ENCODE measurements at places on chromosomes 16 and 17.

DNA sequence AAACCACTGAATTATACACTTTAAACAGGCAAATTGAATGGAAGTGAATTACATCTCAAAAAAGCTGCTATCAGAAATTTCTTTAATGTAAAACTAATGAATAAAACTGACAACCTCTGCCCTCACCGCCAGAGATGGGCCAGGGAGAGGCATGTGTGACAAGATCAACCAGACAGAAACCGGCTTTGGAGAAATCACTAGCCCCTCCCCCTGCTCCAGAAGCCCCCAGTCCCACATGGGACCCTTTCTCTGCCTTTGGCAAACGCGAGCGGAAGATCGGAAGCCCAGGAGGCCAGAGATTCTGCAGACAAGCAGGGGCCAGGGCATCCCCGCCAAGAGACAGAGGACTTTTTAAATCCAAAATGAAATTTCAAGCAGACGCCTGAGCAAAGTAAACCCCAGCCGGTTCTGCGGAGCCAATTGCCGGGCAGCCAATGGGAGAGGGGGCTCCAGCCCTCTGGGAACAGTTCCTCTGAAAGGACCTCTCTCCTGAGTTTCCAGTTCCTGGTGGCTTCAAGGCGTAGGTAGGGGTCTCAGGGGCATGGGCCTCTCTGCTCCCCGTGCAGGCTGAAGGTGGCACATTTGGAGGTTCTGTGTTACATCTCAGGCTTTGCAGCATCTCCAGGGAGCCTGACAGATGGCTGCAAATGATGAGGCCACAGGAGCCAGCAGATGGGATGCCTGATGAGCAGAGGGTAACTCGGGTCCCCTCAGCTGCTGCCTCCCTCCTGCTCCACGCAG is 118.1 kb downstream of the GSG1L start:
- no peak for DNase-seq

- DNase-seq: no peak
These were observed at the start of gene TPPP3 for GRCh38 chr16:67393111-67393787. TSS of gene TPPP3 (minus strand) at chr16:67393498. CDS start at chr16:67391111, 2,387 bp downstream.

DNA sequence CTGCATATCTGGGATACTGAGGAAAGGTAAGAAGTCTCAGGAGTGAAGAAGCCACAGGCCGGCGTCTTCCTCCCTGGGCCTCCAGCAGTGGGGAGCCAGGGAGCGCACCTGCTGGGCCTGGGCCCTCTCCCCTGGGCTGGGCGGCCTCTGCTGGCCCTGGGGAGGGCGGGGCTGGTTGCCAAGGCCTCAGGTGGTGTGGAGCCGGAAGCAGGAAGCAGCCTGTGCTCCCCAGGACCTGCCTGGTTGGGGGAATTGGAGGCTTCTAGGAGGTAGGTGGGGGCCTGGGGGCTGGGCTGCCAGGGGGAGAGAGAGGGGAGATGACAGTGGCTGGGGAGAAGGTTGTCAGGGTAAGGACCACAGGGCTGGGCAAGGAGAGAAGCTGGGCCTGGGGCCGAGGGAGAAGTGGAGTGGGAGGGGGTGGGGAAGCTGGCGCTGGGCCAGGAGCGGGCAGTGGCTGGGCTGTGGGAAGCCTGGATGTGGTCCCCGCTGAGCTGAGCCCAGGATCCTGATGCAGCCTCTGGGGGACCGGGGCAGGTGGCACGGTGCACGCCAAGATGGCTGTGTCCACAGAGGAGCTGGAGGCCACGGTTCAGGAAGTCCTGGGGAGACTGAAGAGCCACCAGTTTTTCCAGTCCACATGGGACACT is at the start of gene SMIM22:
SMIM22 (plus strand) TSS at position 189 of the 647 bp plus-strand sequence; CDS start at position 555, 366 bp downstream.
- peak; percentile 85 for DNase-seq

GRCh38 chr16:14436401-14436955 is 193.6 kb downstream of the PARN start:
- no peak for DNase-seq

GRCh38 chr16:67803894-67804293 is 2.5 kb downstream of the RANBP10 start:
- no peak for DNase-seq

GRCh38 chr17:43662413-43663141 is 855 bp upstream of the MEOX1 start:
- no peak for DNase-seq

DNA sequence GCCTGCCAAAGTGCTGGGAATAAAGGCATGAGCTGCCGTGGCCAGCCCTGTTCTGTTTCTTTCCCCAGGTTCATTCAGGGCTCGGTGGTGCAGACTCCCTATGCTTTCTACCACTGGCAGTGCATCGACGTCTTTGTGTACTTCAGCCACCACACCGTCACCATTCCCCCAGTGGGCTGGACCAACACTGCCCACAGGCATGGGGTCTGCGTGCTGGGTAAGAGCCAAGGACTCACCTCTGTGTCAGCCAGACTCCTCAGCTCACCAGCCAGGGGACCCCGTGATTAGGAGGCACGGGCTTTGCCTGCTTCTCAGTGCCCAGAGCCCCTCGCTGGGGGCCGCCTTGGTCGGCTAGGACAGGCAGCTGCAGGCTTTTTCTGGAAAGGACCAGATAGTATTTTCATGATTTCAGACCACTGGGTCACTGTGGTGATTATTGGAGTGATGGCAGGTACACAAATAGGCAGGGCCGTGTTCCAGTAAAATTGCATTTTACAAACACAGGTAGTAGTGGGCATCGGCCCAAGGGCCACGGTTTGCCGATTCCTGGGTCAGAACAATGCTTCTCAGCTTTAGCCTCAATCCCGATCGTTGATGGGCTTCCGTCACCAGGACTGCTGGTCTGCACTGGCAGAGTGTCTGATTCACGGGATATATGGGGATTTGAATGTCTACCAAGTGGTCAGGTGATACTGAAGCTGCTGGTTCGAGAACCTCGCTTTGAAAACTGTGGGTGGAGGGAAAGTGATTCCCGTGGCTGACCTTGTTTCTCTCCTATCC is 5.0 kb downstream of the ENGASE start:
- no peak for DNase-seq

- DNase-seq: no peak
These were observed 6.2 kb upstream of the CYLD start for GRCh38 chr16:50735629-50736122.

DNA sequence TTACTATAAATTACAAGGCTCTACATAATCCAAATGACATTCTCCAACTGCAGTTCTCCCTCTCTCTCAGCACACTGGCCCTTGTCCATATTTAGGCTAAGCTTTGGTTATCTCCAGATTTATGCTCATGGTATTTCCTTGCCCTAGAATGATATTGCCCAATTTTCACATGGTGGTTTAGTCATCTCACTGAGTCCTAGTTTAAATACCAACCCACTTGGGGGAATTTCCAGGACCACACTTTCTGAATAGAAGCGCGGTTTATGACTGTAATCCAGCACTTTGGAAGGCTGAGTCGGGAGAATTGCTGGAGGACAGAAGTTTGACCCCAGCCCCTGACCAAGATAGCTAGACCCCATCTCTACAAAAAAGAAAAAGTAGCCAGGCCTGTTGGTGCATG is 280.1 kb upstream of the MON1B start:
- no peak for DNase-seq

DNA sequence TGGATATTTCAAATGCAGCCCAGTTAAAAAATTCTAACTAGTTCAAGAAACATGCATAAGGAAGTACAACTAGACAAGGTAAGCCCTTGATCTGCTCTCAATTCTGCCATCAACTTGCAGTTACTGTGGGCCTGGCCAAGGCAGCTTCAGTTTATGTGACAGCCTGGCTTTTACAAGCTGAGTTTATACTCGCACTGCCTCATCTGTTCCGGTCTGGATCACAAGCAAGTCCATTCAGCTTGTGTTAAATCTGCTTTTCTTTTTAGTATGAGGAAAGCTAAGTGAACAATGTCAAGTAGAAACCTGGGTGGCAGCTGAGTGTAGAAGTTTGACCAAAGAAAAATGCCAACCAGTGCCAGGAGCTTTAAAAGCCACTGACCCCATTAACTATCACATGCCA is 76.6 kb upstream of the CORO6 start:
- no peak for DNase-seq

DNA sequence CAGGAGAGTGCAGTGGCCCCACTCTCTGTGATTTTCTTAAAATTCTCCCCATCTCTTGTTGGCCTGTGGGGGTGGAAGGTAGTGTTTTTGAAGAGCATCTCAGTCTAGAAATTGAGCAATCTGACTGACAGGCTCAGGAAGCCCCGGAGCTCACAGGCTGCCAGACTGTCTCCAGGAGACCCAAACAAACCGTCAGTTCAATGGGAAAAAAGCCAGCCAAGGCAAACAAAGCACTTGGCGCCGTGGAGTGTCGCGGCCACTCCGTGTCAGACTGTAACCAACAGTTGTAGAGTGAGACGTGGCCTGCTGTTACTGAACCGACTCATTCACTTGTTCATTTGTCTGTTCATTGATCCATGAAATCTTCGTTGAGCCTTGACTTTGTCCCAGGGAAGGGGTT is 33.7 kb downstream of the RGS9 start:
- peak; percentile 77 for DNase-seq

GRCh38 chr17:59616253-59616920 is 3.3 kb upstream of the CLTC start:
- no peak for DNase-seq

- no peak for DNase-seq
These were observed 31.1 kb downstream of the ARHGAP17 start for GRCh38 chr16:24984101-24984500.

Measured in NCI-H345 (cell line).